ENCODE measurements at places on chromosomes 1 and 21.

DNA sequence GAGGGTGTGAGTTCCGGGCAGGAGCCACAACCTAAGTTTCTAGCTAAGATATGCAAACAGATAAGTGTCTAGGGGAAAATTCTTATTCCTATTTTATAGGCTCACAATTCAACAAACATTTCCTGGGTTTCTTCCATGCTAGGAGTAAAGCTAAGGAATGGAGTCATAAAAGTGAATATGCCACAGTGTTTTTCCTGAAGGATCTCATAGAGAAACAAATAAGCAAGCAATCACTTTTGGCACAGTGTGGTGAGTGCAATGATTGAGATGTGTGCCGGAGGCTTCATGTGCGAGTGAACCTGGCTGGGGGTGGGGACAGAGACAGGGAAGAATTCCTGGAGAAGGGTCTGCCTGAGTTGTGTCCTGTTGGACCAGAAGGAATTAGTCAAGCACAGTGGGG is 147.4 kb downstream of the TENT5C start:
- no peak overlapping the region for H3K4me3 ChIP-seq
- no peaks in the 10 kb centered on the region for H3K36me3 ChIP-seq
- no peak for DNase-seq
- no peaks in the 10 kb centered on the region for H3K4me1 ChIP-seq
- no peaks in the 10 kb centered on the region for H3K27me3 ChIP-seq

GRCh38 chr1:17307946-17308345 is at the start of gene PADI4:
Gene PADI4, plus strand, starts transcription at chr1:17308197. Its CDS starts 26 bp downstream, at chr1:17308223.
- H3K4me3 ChIP-seq, result no peak within 1 kb of the TSS
- peaks cover 2% of the 10 kb centered on the region for H3K36me3 ChIP-seq
- no peaks in the 10 kb centered on the region for H3K4me1 ChIP-seq
- peaks cover 7% of the 10 kb centered on the region for H3K27me3 ChIP-seq
- no peak within 1 kb of the TSS for H3K27ac ChIP-seq

GRCh38 chr1:76843821-76844464 is 23.3 kb upstream of the ST6GALNAC5 start:
- no peaks in the 10 kb centered on the region for H3K4me1 ChIP-seq
- no peak overlapping the region for H3K4me3 ChIP-seq
- H3K36me3 ChIP-seq, result no peaks in the 10 kb centered on the region
- DNase-seq, result no peak

DNA sequence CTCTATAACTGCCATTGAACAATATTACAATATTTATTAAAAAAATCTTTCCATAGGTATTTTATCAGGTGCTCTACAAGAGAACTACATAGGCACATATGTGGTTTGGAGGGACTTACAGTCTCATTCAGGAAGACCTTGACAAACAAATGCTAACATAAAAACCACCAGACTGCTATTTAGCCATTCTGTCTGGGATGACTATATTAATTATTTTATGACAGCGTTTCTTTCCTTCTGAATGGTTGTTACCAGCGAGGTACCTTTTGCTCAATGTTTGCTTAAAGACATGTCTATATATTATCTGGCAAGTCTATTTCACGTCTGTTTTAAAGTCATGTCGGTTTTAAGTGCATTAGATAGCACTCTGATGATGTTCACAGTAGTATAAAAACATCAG is 69.7 kb downstream of the RUNX1 start:
- H3K4me3 ChIP-seq, result no peak overlapping the region
- H3K4me1 ChIP-seq, result peaks cover 4% of the 10 kb centered on the region
- no peak overlapping the region for H3K27ac ChIP-seq
- DNase-seq, result no peak

Measured in endothelial cell (in vitro differentiated cells).